ENCODE measurements at places on chromosomes 3 and 15. TPM values are rescaled to one million over a fixed set of nuclear protein-coding genes. Genes with fewer than 3 reads are reported as not detected.

DNA sequence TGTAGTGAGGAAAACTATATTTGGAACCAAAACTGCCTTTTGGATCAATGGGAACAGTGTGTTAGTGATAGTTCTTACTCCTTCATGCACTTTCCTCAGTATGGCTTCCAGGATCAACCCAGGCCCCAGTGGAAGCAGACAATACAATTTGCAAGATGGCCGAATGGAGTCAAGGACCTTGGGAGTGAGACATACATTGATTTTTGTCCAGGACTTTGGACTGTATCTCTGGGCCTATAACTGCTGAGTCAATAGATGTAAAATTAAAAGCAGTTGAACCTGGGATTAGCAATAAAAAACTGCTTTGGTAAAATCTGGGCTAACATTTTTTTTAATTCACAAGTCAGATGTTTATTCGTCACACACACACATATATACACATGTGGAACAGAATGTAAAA is 1.8 kb downstream of the ARRDC4 start:
- no peak for DNase-seq

DNA sequence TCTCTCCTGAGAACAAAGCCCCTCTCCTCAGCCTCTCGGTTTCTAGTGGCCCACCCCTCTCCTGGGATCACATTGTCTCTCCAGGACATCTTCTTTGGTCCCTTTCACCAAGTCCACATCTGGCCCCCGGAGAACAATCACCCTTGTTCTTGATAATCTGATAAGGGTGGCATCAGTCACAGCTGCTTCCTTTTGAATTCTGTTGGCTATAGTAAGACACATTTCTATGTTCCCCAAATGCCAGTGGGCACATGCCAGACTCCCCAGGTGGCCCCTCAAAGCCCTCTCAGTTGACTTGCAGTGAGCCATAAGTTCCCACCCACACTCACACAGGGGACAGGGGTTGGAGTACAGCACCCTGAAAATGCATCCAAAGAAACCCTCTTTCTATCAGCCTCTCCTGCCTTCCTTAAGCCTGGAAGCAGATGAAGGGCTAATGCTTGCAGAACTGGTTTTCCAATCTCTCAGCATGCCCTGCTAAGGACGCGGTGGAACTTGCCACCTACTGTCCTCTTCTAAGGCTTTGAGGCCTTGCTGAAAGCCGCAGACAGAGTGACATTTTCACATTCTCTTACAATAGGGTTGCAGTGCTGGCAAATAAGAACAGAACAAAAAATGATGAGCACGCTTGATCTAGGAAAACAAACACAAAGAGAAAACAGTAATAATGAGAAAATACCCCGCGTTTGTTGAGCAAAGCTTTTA is 101.3 kb upstream of the SLCO3A1 start:
- DNase-seq = no peak

Gene NPAP1
- polyA plus RNA-seq = 2.2 TPM

DNA sequence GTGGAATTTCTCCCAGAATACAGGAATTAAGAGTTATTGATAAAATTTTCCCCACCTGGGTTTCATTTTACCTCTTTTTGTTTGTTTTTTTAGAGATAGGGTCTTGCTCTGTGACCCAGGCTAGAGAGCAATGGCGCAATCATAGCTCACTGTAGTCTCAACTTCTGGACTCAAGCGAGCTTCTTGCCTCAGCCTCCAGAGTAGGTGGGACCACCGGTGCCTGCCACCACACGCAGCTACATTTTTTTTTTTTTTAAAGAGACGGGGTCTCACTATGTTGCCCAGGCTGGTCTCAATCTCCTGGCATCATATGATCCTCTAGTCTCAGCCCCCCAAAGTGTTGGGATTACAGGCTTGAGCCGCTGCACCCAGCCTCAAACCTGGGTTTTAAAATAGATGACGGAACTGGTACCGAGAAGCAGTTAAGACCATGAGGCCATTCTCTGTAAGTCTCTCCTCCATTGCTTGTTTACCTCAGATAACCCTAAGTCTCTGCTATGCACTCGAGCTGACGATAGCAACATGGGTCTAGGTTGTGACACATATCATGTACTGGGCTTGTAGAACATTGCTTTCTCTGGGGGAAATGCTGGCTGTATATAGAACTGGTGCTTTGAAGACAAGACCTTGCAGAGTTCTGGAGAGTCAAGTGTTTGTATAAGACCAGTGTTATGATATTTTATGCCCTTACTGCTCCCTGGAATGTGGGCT is 16.4 kb downstream of the ETV5 start:
- no peak for DNase-seq

- peak; percentile 48 for DNase-seq
Measured at GRCh38 chr3:178352326-178353005, 183.8 kb upstream of the KCNMB2 start.

- no peak for DNase-seq
Measured at GRCh38 chr3:134351427-134351826, 22.8 kb downstream of the AMOTL2 start.

Gene RASA2
- 17.4 TPM for polyA plus RNA-seq

Gene C2CD4B
- polyA plus RNA-seq = 0.88 TPM

- peak; percentile 84 for DNase-seq
Measured at GRCh38 chr15:100902436-100903167, 16.6 kb upstream of the LRRK1 start.

Gene CCDC39
- 4.9 TPM for polyA plus RNA-seq

DNA sequence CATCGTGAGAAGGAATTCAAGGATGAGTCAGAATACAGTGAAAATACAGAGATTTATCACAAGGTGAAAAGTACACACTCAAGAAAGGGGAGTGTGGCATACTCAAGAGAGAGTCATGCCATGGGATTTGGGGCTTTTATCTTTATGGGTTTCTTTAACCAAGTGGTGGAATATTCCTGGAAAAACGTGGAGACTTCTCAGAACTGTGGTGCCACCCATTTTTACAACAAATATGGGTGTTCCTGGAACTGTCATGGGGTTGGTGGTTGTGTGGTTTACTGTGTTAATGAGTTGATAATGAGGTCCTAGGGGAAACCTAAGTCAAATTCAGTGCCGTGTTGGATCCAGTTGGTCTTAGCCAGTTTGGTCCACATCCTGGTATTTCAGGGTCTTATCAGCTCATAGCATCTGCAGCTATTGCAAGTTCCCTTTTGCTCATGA is 497.2 kb downstream of the GABRG3 start:
- no peak for DNase-seq

Measured in renal pelvis (tissue), 12 donors.